ENCODE measurements at places on chromosomes 5 and 9.

GRCh38 chr9:89304834-89305188, 6.2 kb upstream of the CKS2 start:
- no peak for DNase-seq

GRCh38 chr9:14652729-14653377, 40.4 kb downstream of the ZDHHC21 start:
- no peak for DNase-seq

GRCh38 chr5:146599261-146599660, 83.3 kb upstream of the GPR151 start:
- DNase-seq, result no peak

GRCh38 chr9:27154908-27155307, 45.9 kb downstream of the TEK start:
- DNase-seq, result no peak

DNA sequence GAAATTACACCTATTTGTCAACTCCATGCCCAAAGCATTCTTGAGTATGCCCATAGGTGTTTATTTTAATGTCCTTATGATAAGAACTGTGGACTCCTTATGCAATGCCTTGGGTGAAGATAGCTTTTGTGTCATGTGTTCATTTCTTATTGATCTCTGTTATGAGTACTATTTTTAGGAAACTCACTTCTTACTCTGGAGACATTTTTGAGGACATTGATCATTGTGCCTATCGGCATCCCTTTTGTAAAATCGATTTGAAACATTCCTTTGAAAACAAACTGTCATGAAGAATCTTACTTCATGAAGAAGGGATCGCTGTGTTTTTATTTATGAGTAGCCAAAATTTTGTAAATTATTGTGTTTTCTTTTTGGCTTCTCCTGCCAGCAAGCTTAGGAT, 257.3 kb downstream of the NTRK2 start:
- no peak for DNase-seq

GRCh38 chr5:180171568-180172094, 37.4 kb downstream of the RASGEF1C start:
- no peak for DNase-seq

DNA sequence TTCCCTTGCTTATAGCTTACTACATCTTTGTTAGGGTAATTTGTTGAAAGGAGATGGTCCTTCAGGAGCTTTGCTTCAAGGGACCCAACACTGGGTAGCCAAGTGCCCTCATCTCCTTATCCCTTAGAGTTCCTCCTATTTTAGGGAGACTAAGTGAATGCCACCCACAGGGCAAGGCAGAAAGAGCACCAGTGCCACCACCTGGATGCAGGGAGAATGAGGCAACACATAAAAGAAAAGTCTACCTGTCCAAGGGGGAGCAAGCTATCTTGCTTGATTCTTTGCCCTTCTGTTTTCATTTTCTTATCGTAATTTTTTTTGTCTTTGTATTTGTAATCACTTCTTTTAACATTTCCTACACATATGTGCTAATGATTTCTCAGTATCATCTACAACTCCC, 205.5 kb downstream of the NPR3 start:
- DNase-seq, result no peak

DNA sequence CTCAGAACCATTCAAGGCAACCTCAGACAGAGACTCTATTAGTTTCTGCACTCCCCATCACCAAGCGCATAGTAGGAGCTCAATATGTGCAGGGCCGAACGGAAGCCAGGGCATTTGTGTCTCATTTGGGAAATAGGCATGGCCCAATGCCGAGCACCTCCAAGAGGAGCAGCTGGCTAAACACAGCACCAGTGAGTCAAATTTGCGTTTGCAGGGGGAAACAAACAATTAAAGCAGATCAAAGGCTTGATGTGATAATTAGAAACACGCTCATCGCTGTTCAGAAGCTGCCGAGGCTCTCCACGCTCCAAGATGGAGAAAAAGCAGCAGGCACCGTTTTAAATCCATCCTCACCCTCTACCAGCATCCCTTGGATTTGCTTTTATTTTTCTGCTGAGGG, 225.3 kb downstream of the AGTPBP1 start:
- no peak for DNase-seq

DNA sequence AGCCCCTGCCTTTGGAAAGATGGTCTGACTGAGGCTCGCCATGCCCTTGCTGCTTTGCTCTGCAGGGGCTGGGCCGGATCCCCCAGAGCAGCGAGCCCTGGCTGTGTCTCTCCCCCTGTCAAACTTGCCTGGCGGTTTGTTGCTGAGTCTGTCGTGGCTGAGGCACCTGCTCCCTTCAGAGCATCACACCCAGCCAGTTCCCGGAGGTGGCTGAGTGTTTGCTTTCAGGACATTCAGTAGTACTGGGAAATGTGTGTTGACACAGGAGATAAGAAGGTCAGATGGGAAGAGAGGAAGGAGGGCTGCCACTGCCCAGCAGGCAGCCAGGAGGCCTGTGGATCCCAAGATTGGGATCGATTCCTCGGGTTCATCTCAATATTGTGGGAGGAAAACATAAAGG, 62.9 kb downstream of the GADD45G start:
- no peak for DNase-seq

GRCh38 chr5:141725891-141726290, 43.9 kb upstream of the ARAP3 start:
- DNase-seq, result no peak

GRCh38 chr9:93288341-93288740, 104.4 kb downstream of the WNK2 start:
- DNase-seq, result no peak

DNA sequence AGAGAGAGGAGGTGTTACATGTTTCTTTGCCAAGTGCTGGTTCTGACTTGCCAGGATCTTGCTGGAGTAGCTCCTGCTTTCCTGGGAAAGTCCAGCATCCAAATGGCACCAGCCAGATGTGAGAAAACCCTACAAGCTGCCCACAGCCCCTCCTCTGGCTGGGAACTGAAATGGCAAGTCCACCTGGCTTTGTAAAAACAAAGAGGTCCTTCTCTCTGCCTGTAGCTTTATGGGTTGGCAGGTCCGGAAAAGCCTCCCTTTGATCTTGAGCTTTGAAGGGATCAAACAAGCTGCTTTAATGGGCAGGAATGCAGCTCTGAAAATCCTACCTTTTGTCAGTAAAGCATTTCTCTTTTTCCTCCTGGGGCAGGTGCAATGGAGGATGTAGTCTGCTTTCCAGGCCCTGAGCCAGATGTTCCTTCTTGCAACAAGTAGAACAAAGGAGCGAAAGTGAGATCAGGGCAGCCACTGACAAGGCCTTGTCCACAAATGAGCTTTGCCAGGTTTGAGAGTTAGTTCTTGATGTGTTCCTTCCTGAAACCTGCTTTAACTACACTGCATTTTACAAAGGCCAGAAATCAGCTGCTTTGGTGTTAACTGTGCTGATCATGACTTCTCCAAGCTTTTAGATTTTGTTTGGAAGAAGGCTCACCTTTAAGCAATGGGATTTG, 456.7 kb downstream of the ZNF608 start:
- no peak for DNase-seq

DNA sequence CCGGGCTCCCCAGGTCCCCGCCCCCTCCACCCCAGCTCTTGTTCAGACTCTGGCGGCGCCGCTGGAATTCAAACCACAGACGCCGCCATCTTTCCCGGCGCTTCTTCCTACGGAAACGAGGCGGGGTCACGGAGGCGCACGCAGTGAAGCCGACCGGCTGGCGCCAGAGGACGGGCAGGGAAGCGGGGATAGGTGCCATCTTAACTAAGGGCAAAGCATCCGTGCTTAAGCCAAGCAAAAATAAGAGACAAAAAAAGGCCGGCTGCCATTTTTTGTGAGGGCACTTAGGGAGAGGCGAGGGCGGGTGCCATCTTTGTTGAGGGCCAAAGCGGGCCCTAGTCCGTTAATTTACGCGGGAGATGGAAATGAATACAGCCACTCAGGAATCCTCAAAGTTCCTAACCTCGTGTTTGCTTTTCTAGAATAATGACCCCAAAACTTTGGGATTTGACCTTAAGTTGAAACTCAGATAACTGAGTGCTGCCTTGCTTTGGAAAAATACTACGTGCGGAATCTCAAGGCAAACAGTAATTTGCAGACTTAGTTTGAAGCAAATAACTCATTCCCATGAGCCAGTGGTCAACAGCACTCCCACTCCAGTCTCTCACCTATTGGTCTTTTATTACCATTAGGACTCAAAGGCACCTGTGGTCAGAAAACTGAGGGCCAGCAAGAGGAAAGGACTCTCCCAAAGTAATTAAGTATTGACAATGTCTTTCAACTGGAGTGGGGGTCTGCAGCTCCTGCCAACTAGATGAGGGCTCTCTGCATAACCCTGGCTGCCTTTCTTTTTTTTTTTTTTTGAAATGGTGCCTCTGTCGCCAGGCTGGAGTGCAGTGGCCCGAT, at the start of gene CDK5RAP2:
Gene CDK5RAP2 (minus strand): TSS at position 117 of the 846 bp plus-strand sequence. CDS start 189 bp downstream, outside the sequence.
- DNase-seq, result peak; percentile 87

GRCh38 chr5:73136055-73136562, 15.7 kb downstream of the TMEM171 start:
- no peak for DNase-seq

DNA sequence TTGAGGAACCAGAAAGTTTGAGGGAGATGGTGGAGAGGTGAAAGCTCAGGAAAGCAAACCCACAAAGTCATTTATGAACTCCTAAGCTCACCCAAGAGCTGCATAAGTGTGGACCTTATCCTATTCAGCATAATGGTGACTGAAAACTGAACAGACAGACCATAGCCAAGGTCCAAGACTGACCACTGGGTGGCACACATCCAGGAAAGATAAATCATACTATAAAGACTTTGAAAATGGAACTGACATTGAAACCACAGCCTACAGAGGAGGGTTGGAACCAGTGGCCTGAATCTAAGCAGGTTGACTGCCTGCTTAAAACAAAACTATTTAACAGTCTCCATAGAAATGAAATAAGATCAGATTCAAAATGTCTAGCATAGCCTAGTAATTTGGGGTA, 121.0 kb upstream of the RGS7BP start:
- no peak for DNase-seq

DNA sequence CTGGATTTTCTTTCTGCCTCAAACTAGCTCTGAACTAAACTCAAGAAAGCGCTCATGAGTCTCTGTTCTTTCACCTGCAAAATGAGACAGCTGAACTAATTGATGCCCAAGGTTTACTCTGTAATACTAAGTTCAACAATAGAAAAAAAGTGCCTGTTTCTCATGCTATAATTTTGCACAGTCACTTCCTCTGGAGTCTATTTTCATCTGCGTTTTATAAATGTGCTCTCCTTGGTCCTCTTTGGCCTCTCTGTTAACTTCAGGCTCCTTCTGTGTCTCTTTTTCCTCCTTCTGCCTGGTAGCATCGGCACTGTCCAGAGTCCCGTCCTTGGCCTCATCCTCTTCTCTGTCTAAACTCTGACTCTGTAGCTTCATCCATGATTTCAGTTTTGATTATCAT, 311.9 kb upstream of the TLE4 start:
- no peak for DNase-seq
